AML-193 (cell line): ENCODE measurements at places on chromosomes 4 and X.

DNA sequence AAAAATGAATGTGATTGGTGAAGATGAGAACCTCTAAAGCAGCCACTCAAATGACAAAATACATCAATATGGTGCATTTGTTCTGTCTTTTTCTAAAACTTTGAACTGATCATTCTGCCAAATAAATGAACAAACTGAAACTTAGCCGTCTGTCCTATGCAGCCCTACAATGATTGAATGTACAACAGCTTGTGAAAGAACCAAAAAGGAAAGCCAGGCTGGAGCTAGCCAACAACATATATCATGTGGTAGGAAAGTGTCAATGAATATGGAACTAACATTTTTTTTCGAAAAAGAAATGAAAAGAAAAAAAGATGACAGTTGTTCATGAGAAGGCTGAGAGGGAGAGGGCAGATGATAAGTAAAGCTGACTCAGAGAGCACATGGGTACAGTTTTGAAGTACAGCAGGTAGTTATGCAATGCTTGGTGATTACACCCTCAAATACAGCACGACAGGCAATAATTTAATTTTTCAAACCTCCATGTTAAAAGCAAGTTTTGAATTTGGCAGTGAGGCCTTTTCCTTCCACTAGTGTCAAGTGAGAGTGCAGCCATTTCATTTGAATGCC lies 21.2 kb upstream of the SLC7A11 start:
- DNase-seq: peak; percentile 60

- no peak for DNase-seq
Measured at GRCh38 chrX:23803931-23804381, 21.0 kb downstream of the SAT1 start.

GRCh38 chr4:41324861-41325260 lies 68.1 kb downstream of the UCHL1 start:
- no peak for DNase-seq

- DNase-seq: no peak
Measured at GRCh38 chr4:76830964-76831703, 66.8 kb downstream of the SOWAHB start.

DNA sequence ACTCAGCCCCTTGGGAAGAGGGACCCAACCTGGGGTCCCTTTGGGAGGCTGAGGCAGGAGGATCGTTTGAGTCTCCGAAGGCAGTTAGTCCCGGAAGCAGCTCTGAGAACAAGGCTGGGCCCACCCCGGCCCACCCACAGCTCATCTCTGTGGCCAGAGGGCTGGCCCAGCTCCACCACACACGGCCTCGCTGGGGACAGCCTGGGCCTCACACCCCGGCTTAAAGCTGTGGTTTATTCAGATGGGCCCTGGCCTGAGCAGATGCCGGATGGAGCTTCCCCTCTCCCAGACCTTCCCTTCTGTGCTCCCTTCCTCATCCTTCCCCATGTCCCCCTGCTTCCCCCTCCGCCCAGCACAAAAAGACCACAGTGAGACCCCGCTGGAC lies 54.4 kb downstream of the FAM53A start:
- no peak for DNase-seq

GRCh38 chrX:123185721-123186120 lies 1.6 kb downstream of the GRIA3 start:
- no peak for DNase-seq

GRCh38 chrX:53456254-53456653 lies 22.1 kb upstream of the HSD17B10 start:
- DNase-seq: no peak

DNA sequence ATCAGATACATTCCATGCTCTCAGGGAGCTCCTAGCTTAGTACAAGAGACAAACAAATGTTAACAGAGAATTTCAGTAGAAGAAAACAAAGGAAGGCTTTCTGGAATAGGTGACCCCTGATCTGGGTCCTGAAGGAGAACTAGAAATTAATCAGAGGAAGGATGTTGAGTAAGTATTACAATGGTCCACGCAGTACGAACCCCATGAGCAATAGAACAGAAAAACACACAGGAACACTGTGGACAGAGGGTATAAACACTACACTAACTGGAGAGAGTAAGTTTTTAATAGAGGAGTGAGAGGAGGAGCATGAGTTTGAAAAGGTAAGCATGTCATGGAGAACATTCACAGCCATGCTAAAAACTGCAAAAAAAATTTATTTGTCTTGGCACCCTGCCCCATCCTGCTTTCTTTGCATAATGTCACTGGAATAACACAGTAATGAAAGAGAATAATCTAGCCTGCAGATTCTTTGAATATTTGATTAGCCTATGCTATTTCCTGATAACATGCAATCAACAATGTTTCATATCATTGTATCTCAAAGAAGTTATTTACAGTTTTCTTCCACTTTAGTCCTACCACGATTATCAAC lies 140.3 kb upstream of the ZXDB start:
- DNase-seq: no peak

- no peak for DNase-seq
Measured at GRCh38 chrX:66035667-66036066, 4.2 kb downstream of the VSIG4 start.

- no peak for DNase-seq
Measured at GRCh38 chrX:38986586-38986985, 185.3 kb downstream of the MID1IP1 start.

GRCh38 chr4:151276787-151277562 lies at the start of gene PRSS48:
TSS of gene PRSS48 (plus strand) at chr4:151277161. CDS start at chr4:151277173, 12 bp downstream.
- DNase-seq: peak; percentile 34

DNA sequence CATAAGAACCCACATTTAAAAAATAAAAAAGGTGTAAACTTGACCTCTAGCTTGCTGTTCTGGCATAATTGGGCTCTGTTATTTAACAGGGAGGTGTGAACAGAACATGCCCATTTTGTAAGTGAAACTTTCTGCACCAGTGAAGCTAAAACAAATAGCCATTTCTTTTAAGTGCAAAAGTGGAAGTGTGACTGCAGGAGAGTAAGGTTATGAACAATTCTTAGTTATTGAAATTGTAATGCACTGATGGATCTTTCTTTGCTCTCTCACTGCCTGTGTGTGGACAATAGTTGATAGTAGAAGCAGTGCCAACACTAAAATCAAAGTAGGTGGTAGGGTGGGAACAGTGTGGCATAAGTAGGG lies 12.6 kb downstream of the P2RY10 start:
- no peak for DNase-seq

GRCh38 chr4:139163806-139164206 lies 13.2 kb downstream of the ELF2 start:
- DNase-seq: no peak

DNA sequence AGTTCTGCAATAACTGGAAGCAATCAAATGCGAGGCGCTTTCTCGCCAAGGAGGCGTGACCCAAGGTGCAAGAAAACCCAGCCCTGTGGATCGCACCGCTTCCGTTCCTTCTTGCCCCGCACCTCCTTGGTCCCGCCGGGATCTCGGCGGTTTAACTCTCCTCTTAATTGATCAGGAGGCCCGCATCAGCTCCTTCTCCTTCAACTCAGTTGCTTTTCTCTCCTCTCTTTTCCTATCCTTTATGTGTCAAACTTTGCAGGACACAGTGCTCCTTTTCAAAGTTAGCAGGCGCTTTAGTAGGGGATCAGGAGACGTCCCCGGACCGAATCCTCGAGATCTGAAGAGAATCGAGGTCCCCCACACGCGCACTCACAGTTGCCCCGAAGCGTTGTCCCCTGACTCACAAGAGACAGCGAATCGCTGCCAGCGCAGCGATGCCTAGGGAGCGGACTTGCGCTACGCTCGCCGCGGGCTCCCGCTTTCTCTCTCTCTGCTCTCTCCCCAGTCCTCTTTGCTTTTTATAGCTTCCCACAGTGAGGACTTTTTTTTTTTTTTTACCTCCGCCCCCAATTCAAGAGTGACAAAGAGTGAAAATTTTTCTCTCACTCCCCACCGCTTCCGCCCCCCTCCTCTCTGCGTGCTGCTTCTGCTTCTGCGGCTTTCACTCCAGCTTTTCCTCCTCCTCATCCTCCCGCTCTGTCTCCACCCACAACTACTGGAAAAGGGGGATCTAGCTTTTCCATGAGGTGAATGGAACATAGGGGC lies at the start of gene DKK2:
DKK2 (minus strand) TSS at position 495 of the 765 bp plus-strand sequence. CDS start 722 bp downstream, outside the sequence.
- DNase-seq: no peak

DNA sequence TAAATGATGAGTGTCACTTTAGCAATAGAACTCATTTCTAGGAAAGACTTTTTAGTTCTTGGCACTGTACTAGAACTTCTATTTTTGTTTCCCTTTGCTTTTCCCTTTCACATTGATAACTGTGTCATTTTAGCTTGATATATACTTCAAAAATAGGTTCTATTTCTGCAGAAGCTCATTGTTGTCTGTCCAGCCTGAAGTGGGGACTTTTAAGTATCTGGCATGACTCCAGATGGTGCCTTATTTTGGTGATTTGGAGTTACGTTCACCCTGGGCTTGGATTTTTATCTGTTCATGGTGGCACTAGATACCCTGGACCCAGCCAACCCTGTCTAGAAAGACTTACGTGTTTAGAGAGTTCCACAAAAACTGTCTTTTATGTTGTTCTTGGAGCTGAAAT lies 3.4 kb downstream of the ABHD18 start:
- DNase-seq: no peak

DNA sequence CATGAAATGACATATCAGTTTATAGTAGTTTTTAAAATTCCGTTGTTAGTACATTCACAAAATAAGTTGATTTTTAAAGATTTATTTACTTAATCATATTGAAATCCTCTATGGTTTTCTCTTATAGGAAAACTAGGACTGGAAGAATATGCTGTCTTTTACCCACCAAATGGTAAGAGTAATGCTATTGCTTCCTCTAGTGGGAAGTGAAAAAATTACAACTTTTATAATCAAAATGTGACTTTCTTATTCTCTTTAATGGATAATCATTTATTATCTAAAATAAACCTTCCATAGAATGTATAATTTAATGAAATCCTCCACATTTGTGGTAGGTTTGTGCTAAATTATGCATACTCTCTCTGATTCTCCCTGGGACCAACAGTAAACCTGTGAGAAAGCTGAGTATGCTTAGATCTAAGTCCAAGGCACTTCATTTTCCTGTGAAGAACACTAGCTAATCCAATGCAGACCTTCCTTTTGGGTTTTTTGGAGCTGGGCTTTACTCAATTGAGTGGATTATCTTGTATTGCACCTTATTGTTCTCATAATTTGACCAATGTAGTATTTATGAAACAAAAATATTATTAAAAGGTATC lies 136.2 kb downstream of the TBC1D19 start:
- DNase-seq: peak; percentile 26

DNA sequence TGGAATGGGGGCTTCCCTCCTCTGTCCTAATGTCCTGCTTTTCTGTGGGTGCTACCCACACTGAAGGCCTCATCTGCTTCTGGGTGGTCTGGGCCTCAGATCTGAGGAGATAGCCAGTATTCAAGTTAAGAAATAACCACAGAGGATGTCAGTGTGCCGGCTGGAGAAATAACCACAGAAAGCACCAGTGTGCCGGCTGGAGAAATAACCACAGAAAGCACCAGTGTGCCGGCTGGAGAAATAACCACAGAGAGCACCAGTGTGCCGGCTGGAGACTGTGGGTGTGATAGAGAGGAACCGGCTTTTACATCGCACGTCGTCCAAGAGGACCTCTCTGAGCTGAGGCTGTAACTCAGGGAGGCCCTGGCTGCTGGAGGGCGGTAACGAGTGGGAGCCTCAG lies 65.7 kb upstream of the PSAPL1 start:
- no peak for DNase-seq

DNA sequence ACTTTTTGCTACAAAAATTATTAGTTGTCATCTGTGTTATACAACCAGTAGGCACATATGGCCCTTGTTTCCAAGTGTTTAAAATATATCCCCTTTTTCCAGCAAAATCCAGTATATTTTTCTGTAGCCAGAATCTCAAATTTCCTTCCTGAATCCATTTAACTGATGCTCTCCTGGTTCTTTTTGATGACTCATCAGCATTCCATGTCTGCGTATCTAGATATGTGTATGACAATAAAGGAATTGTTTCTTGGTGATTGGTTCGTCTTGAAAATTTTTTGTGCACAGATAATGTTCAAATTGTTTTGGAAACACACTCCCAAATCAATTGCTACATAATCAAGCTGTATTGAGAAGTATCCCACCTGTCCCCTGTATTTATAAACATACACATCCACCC lies 98.3 kb downstream of the ITM2A start:
- no peak for DNase-seq

GRCh38 chrX:119424999-119425398 lies 25.9 kb downstream of the SLC25A43 start:
- no peak for DNase-seq

- DNase-seq: no peak
Measured at GRCh38 chr4:155901013-155901412, 2.5 kb upstream of the TDO2 start.

- peak; percentile 19 for DNase-seq
Measured at GRCh38 chr4:110196871-110197528, 1.4 kb downstream of the ELOVL6 start.

- DNase-seq: no peak
Measured at GRCh38 chr4:1023075-1023640, 11.7 kb downstream of the FGFRL1 start.

GRCh38 chr4:7013175-7013574 lies 30.0 kb upstream of the TADA2B start:
- no peak for DNase-seq

DNA sequence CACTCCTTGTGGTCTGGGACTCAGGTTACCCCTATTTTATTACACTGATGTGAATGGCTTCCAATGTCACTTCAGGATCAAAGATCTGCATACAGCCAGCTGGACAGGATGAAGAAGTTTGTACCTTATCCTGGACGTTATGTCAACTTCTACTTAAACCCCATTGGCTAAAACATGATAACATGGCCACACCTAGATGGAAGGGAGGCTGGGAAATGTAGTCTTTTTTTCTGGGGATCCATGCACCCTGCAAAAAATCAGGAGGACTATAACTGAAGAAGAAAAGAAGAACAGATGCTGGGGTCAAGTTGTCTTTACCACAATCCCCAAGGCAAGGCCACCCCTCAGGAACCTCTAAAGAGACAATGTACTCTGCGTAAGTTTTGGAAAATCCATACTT lies 459.2 kb downstream of the BCOR start:
- no peak for DNase-seq

- DNase-seq: no peak
Measured at GRCh38 chrX:68989865-68990606, 161.2 kb downstream of the EFNB1 start.

- no peak for DNase-seq
Measured at GRCh38 chr4:187046471-187046870, 322.8 kb upstream of the FAT1 start.

GRCh38 chrX:48514126-48514806 lies 5.5 kb downstream of the PORCN start:
- DNase-seq: no peak

- DNase-seq: no peak
Measured at GRCh38 chr4:94011190-94011589, 182.6 kb downstream of the ATOH1 start.

DNA sequence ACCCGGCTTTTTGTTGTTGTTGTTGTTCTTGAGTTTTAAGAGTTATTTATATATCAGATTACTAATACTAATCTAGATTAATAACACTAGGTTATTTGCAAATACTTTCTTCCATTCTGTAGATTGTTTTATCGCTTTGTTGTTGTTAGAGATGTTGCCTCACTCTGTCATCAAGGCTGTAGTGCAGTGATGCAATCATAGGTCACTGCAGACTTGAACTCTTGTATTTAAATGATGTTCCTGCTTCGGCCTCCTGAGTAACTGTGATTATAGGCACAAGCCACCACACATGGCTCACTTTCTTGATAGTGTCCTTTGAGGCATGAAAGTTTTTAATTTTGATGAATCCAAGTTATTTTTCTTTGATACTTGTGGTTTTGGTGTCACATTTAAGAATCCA lies 129.0 kb downstream of the VSIG4 start:
- no peak for DNase-seq

- DNase-seq: peak; percentile 90
Measured at GRCh38 chr4:40553995-40554394, 75.7 kb downstream of the RBM47 start.

GRCh38 chrX:74450803-74451449 lies 29.6 kb downstream of the SLC16A2 start:
- DNase-seq: peak; percentile 64

GRCh38 chrX:17814557-17814956 lies 46.5 kb downstream of the RAI2 start:
- no peak for DNase-seq
